ENCODE measurements at places on chromosomes 11 and 22. TPM values are rescaled to one million over a fixed set of nuclear protein-coding genes. Genes with fewer than 3 reads are reported as not detected.

Gene KDM4D
- 0.23 TPM for total RNA-seq

Gene CREB3L1
- 1.3 TPM for total RNA-seq

Gene ANO9
- 0.37 TPM for total RNA-seq

Gene POTEH
- total RNA-seq, result not detected

Gene NDUFA6
- 45.4 TPM for total RNA-seq

Gene PKNOX2
- 0.25 TPM for total RNA-seq

Gene DUSP8
- total RNA-seq, result 0.09 TPM

Gene TTC28
- total RNA-seq, result 6.3 TPM

Gene MMP10
- not detected for total RNA-seq

Gene SUSD2
- 0.75 TPM for total RNA-seq

Gene TRIM29
- 0.37 TPM for total RNA-seq

Gene SAA1
- 20.4 TPM for total RNA-seq

Gene KRTAP5-11
- total RNA-seq, result not detected

Gene LMNTD2
- 2.9 TPM for total RNA-seq

Gene LRRC32
- total RNA-seq, result 5.4 TPM

Gene MB
- 0.25 TPM for total RNA-seq

Gene TPP1
- total RNA-seq, result 108 TPM

Gene RTN4RL2
- 0.75 TPM for total RNA-seq

Gene CD3E
- 2.3 TPM for total RNA-seq

Gene ASPHD2
- total RNA-seq, result 0.47 TPM

Gene CEP126
- total RNA-seq, result 0.75 TPM

Gene SELENOO
- total RNA-seq, result 16.4 TPM

Gene CCDC87
- 0.17 TPM for total RNA-seq

Gene OR2AG1
- not detected for total RNA-seq

Gene PDGFB
- 0.98 TPM for total RNA-seq

Gene SLC22A9
- total RNA-seq, result 138 TPM
